ENCODE measurements at places on chromosomes 5 and 9.

GRCh38 chr9:33241298-33241697 lies 1.3 kb downstream of the SPINK4 start:
- DNase-seq, result no peak

DNA sequence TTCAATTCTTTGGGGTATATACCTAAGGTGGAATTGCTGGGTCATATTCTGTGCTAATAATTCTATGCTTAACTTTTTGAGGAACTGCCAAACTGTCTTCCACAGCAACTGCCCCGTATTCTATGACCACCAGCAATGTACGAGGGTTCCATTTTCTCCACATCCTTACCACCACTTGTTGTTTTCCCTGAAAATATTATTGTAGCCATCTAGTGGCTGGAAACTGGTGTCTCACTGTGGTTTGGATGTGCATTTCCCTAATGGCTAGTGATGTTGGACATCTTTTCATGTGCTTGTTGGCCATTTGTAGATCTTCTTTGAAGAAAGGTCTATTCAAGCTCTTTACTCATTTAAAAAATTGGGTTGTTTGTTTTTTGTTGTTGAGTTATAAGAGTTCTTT lies 30.7 kb downstream of the MSX2 start:
- no peak for DNase-seq

- DNase-seq, result no peak
Measured at GRCh38 chr5:6540111-6540827, 91.6 kb downstream of the UBE2QL1 start.

GRCh38 chr9:116697362-116697761 lies 10.3 kb downstream of the TRIM32 start:
- DNase-seq, result no peak

GRCh38 chr5:10624679-10625078 lies 60.8 kb downstream of the ANKRD33B start:
- no peak for DNase-seq

DNA sequence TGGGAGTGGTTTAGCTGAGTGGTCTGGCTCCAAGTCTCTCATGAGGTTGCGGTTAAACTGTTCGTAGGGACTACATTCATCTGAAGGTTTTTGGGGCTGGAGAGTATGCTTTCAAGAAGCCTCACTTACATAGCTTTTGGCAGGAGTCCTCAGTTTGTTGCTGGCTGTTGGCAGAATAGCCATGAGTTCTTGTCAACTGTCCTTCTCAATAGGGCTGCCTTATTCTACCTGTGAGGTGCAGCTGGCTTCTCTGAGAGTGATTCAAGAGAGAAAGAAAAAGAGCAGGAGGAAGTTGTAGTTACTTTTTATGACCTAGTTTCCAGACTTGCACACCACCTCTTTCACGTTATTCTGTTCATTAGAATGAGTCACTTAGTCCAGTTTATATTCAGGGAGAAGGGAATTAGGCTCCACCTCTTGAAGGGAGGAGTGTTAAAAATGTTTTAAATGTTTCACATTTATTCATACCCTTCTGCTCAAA lies 33.2 kb downstream of the YTHDC2 start:
- no peak for DNase-seq

DNA sequence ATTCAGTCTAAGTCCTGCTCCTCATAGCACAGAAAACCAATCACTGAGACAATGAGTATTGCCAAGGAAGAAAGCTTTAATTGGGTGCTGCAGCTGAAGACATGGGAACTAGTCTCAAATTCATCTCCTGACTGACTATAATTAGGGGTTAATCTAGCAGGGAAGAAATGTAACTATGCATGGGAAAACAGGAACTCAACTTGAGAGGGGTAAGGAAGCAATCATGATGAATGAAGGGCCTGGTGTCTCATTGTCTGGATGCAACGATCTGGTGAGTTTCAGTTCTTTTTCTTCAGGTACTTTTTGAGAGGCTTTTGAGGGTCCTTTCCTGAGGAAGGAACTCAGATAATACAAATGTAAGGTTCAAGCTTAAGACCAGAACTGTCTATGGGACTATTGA lies 24.0 kb upstream of the OCLN start:
- DNase-seq, result no peak

DNA sequence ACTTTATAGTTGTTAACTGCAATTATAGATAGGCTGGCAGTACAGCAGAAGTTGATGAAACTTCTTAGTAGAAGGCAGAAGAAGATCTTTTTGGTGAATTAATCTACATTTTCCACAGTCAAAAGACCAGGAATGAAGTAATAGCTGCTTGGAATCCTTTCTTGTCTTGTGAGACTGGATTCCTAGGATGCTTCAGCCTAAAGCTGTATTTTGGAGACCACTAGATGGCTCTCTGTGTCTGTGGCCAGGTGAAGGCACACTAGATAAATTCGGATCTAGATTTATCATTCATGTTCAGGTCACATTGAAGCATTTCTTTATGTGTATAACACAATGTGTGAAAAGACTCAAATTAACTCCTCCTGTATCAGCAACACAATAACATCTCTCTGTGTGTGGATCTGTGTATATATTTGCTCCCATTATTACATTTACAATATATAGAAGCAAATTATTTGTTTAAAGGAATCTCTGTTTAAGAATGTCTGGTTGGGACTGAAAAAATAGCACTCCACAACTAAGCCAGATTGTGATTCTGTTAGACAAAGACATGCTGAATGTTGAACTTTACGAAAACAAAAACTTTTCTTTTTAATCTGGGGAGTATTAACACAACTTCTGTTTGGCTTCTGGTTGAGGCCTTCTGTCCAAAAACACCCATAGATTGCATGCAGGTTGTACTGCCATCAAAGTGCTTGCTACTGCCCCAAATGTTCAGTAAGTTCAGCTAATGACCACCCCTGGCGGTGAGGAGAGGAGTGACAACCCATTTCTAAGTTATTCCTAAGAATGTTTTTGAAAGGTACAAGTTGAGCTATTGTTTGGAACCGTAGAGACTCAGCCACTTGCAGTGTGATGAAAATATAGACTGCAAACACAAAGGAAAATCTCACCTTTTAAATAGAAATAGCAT lies 10.6 kb downstream of the GRIN3A start:
- DNase-seq, result no peak

DNA sequence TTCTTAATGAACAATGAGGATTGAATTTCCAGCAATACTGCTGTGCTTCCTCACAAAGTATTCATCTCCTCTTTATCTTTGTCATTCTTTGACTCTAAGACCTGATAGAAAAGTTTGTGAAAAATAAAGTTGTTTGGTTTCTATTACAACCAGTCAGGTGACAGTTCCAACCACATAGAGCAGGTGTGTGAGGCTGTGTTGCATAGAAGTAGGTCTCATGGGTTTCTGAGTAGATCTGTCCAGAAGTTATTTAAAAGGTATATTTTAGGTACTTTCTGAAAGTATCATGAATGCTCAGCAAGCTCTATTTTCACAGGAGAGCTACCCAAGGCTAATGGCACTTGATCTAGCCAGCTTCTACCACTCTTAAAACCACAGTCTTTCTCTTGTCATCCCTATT lies 637.0 kb downstream of the DNAH5 start:
- DNase-seq, result no peak

DNA sequence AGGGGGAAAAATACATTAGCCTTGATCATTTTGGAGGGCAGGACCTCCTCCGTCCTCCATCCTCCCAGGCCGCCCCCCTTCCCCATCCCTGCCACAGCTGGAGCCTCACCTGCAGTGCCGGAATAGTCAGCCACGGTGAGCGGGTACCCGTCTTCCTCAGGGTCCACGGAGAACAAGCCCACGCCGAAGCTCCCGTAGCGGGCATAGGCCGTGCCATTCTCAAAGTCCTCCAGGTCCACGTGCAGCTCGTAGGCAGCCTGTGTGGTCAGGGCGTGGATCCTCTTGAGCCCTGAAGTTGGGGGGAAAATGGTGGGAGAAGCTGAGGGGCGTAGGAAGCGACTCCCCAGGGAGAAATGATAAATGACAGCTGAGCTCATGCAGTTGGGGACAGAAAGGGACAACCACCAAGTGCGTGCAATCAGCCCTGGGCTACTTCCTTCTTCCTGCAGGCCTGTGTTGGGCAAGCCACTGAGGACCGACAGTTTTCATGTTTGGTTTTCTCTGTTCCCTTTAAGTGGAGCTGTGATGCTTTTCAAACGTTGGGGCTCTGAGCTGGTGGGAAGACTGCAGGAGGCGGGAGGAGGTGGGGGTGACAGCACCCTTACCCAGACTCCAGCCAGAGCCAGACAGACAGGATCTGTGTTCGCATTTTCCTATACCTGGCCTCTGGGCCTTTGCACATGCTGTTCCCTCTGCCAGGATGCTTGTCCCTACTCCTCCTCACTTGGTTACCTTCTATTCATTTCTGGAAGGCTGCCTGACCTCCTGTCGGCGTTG lies 8.7 kb upstream of the QRFP start:
- DNase-seq, result no peak

DNA sequence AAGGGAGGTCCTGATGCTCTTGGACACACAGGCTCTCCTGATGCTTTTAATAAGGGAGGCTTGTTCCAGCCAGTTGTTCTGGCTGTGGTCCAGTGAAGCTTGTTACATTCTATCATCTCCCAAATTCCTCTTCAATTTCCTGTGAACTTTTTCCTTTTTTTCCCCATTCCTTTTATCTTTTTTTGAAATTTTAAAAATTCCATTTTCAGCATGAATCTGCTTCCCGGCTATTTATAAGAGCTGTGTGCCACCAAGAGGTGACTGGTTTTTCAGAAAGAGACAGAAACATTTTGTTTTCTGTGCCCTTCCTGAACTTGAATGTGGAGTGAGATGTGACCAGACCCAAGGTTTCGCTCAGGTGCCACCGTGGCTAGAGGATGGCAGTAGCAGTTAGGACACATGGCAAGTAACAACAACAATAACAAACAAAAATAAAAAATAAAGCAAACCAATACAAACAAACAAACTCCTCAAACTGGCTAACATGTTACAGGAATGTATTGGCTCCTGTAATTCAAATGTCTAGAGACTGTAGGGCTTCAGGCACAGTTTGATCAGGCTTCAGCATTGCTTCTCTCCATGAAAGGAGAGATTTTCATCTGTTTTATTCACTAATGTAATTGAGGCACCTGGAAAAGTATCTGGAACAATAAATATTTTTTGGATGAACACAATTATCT lies 121.1 kb downstream of the BOD1 start:
- DNase-seq, result no peak

GRCh38 chr9:86126998-86127972 lies 27.9 kb upstream of the GOLM1 start:
- peak; percentile 92 for DNase-seq

DNA sequence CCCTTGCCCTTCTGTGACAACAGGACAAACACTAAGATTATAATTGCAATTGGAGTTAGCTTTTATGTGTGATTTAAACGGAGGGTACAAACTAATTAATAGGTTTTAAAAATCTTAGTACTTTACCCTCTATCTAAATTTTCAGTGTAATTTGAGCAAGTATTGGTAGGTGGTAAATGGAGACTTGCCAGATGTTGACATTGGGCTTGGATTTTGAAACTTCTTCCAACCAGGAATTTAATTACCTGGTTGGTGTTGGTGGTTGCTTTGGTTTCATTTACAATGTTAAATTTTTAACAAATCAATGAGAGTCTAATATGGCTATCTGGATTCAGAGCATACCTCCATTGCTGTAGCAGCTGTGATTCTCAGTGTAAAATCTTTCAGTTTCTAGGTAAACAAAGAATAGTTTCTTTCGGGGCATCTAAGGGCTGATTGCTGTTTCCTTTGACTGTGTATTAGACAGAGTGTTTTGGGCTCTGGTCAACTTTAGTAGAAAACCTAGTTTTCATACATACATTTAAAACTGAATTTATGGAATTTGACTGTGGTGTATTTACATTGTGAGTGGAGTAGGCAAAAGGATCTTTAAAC lies 1.9 kb downstream of the DAPK1 start:
- DNase-seq, result no peak

Measured in neuronal stem cell (in vitro differentiated cells).